ENCODE measurements at places on chromosomes 16 and 17.
A peak's percentile ranks its signal among the peaks of the same experiment; 100 is the strongest.

GRCh38 chr16:47069841-47070584, 73.7 kb downstream of the NETO2 start:
- DNase-seq = no peak

GRCh38 chr17:79925242-79925957, 86.2 kb upstream of the CBX4 start:
- no peak for DNase-seq

DNA sequence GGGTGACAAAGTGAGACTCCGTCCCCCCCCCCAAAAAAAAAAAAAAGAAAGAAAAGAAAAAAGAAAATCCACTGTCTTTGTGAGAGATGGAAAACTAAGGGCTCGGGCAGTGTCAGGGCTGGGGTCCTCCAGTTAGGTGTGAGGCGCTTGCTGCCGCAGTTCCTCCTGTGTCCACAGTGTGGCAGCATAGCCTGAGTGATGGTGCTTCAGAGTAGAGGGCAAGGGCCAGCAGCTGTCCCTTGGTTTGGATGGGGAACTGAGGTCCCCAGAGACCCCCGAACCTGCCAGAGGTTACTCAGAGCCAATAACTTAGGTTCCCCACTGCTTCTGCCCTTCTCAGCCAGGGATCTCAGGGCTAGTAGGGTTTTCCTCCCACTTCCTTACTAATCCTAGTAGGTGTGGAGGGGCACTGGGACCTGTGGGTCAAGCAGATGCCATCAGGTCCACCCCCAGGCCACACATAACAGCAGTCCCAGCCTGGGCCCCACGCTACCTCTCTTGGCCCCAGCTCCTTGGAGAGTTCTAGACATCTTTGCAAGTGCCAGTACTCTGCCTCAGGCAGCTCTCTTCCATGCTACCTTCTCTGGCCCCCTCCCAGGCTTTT, 7.9 kb upstream of the LLGL1 start:
- peak; percentile 55 for DNase-seq

DNA sequence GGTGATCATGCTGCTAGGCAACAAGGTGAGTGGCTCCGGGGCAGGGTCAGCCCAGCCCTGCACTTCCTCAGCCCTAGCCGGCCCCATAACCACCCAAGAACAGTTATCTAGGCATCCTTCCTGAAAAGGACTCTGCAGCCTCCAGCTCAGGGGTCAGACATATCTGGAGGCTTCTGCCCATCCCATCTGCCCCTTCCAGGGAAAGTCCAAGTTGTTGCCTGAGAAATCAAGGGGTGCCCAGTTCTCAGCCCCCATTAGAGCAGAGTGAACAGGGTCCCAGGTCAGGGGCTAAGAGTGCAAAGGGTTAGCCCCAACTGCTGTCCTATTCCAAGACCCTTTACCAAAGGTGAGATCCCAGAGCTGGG, 4.1 kb upstream of the NHERF1 start:
- no peak for DNase-seq

DNA sequence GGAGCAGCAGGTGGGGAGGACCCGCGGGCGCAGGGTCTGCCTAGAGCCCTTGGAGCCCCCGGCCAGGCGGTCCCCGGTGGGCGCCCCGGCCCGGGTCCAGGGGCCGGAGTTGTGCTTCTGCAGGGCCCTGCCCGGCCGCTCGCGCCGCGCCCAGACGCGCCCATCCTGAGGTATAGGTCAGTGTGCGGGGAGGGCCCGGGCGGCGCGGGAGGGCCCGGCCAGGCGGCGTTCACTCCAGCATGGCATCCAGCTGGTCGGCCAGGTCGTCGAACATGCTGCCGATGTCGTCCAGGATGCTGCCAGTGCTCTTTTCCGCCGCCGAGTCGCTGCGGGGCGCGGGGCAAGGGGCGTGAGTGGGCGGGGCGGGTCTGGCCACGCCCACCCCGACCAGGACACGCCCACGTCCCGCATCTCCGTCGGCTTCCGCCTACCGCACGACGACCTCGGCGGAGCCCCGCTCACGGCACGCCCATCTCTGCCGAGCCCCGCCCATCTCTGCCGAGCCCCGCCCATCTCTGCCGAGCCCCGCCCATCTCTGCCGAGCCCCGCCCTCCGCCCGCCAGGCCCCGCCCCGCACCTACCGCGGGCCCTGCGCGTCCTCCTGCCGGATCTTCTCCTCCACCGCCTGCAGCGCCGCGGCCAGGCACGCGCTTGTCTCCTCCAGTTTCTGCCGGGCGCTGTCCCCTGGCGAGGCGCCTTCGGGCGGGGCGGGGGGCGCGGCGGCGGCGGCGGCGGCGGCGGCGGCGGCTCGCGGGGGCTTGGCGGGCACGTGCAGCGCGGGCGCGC, 17.9 kb downstream of the CASKIN1 start:
- peak; percentile 22 for DNase-seq

DNA sequence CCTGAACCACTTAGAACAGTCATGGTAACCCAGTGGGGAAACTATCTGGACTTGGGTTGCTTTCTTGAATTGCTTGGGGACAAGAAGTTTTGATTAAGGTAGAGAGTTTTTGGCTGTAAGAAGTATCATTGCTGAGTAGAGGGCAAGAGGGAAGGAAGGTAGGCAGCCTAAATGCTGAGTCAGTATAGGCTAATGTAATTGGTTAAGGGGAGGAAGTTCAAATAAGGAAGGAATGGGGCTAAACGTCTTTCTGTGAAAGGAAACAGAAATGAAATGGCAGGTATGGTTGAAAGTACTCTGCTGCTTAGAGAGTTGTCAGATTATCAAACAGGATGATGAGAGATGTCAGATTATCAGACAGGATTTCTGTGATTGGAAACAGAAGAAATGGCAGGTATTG, 20.3 kb downstream of the KPNB1 start:
- no peak for DNase-seq

DNA sequence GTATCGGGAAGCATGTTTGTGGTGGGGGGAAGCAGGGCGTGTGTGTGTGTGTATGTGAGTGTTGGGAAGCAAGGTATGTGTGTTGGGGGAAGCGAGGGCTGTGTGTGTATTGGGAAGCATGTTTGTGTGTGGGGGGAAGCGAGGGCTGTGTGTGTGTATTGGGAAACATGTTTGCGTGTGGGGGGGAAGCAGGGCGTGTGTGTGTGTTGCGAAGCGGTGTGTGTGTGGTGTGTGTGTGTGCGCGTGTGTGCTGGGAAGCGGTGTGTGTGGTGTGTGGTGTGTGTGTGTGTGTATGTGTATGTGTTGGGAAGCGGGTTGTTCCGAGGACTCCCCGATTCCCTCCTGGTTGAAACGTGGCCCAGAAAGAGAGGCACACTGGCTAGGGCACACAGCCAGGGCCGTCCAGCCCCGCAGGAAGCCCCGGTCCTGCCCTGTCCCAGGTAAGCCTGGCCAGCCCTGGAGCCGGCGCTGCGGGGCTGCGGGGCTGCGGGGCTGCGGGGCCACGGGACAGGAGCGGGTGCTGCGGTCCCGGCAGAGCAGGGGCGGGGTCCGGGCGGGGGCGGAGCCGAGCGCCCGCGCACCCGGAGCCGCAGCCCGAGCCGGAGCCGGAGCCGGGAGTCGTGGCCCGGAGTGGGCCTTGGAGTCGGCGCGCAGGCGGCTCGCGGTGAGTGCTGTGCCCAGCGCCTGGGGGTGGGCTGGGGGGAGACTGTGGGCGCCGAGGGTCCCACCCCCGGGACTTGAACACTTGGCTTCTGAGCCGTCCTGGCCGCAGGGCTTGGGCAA, at the start of gene NOD2:
NOD2 (plus strand) TSS at position 608 of the 783 bp plus-strand sequence. CDS start 5,890 bp downstream, outside the sequence.
- DNase-seq = no peak

DNA sequence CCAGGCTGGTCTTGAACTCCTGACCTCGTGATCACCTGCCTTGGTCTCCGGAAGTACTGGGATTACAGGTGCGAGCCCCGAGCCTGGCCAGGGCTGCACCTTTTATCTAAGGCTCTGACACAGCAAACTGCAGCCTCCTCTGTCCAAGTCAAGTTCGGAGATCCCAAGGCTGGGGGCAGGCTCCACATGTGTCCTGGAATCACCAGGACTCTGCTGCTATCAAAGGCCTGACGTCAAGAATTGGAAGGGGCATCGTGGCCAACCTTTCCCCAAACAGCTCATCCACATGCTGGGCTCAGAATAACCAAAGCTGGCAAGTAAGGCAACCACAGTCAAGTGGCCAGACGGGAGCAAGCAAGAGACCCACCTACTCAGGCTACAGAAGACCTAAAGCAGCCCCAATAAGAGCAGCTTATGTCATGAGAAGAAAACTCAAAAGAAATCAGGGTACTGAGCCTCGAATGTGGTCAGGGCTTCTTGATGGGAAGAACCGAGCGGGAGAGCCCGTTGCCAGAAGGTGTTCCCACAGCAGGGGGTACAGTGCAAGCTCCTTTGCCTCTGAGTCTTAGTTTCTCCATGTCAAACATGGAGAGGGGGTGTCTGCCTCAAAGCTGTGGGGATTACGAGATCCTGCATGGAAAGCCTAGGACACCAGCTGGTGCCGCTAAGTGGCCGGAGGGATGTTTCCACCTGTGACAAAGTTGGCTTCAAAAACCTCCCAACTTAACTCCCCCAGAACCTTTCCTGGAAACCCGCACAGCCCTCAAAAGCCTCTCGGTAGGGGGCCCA, 7.9 kb downstream of the MYBBP1A start:
- DNase-seq = no peak

GRCh38 chr17:58402679-58403078, 14.7 kb downstream of the RNF43 start:
- no peak for DNase-seq

DNA sequence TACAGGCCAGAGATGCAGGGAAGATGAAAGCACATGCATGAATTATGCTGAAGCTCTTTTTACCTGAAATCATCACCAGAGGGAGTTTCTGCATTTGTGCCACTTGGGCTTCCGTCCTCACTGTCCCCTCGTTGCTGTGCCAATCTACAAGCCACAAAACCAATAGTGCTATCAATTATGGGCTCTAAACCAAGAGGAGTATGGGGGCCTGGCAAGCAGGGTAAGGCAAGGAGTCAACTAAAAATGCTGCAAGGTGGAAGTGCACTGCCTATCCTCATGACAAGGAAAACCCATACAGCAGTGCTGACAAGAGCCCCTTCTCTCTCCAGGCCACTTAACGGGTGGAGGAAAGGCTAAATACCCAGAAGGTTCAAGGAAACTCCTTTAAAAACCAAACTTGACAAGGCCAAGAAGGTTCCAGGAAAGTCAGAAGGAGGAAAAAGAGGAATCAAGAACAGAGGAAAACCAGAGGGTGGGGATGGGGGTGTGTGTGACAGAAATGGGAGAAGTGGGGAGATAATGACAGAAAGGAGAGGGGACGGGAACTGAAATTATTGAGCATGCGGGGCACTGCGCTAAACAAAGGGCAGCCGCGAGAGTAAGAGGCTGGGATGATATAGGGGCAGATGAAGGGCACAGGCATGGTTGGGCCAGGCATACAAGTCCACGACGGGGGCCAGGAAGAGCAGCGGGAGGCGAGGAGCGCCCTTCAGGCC, 674 bp downstream of the C17orf75 start:
- DNase-seq = no peak

DNA sequence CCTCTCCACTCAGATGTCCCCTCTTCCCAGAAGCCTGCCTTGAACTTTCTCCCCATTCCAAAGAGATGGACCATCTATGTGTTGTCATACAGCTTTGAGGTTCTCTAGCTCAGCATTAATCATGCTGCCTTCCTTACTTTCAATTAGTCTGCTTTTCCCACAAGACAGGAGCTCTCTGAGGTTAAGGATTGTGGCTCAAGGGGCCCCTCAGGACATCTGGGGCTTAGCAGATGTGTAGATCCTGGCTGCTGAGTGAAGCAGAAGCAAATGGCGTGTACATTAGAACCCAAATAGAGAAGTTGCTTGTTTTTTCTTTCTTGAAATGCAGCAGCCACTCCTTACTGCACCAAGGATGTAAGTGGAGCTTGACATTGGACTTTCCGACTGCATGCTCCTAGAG, 330.5 kb upstream of the TNRC6C start:
- no peak for DNase-seq

- peak; percentile 64 for DNase-seq
Measured at GRCh38 chr17:386141-386876, 33.7 kb upstream of the RPH3AL start.

DNA sequence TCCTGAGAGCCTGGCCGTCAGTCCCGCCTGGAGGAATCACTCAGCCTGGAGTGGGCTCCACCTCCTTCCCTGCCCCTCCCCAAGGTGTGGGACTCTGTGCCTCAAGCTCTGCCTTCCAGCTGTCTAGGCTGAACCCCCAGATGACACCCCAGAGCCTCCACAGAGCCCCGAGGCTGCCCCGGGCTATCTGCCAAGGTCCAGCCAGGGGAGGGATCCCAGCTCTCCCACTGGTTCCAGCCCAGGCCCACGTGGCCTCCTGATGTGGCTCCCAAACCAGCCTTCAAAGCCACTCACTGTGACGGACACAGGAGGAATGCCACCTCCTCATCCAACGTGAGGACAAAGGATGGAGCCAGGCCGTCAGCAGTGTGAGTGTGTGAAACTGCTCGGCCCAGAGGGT, 45.6 kb upstream of the ENPP7 start:
- no peak for DNase-seq

GRCh38 chr17:36936455-36937000, 747 bp upstream of the LHX1 start:
- DNase-seq = no peak

- no peak for DNase-seq
Measured at GRCh38 chr17:79438546-79439334, 172.1 kb downstream of the RBFOX3 start.

DNA sequence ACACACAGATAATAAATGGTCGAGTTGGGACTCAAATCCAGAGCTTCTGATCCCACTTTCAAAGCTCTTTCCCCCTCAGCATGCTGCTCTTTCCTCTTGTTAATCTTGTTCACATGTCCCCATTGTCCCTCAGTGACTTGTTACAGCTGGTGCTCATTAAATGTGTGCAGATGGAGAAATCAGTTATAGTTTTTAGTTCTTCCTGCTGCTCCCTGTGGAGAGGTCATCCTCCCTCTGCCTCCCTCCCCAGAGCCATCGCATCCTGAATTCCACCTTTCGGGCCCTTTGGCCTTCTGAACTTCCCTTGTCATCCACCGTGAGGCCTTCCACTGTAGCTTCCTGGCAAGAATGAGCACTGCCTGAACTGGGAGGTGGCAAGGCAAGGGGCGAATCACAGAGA, 179.6 kb downstream of the WSCD1 start:
- DNase-seq = no peak

DNA sequence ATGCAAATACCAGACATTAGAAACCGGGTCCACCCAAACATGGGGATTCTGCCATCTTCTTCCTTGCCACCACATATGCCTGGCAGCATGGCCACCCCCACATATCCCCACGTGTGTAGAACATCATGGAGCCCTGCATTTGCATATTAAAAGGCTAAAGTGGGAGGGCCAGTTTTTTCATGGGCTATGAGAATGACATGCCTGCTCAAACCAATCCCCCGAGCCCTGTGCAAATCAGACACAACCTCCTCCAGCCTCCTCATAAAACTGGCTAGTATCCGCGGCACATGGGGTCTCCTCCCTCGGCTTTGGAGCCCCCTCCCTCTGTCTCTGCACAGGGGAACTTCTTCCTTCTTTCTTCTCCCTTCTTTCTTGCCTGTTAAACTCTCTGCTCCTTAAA, 174.9 kb upstream of the WSCD1 start:
- no peak for DNase-seq

- DNase-seq = no peak
Measured at GRCh38 chr17:50631195-50631907, 3.3 kb upstream of the ABCC3 start.

GRCh38 chr17:66943484-66943883, 21.0 kb upstream of the CACNG4 start:
- no peak for DNase-seq
